ENCODE measurements at places on chromosomes 1 and 21.

DNA sequence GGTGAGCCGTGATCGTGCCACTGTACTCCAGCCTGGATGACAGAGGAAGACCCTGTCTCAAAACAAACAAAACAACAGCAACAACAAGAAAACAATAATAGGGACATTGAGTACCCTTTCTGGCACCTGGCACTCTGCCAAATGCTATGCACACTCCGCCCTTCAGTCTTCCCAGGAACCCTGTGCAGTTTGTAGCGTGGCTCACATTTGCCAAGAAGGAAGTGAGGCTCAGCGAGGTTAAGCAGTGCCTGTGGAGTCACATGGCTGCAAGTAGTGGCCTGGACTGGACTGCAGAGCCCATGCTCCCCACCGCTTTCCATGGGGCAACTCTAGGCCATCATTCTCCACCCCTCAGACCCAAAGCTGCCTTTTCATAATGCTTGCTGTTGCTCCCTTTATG, 5.3 kb upstream of the EVA1B start:
- DNase-seq, result peak; percentile 60

- no peak for DNase-seq
These were observed 23.2 kb downstream of the CACNA1S start for GRCh38 chr1:201088901-201089525.

DNA sequence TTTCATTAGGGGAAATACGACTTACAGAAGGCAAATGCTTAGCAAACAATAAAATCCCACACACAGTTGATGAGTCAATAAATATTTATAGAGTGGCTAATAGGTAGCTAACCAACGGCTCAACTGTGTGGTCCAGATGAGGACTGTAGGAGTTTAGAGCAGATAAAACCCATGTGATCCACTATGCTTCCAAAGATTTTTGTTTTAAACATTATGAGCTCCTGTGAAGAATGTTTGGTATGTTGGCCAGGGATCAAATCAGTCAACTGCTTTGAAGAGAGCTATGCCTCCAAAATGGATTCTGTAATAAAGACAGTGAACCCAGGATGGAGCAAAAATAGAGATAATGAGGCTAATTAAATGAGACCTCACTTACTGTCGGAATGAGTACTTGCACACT, 72.3 kb upstream of the COL11A1 start:
- DNase-seq, result peak; percentile 30

- DNase-seq, result no peak
These were observed 12.8 kb downstream of the CADM3 start for GRCh38 chr1:159184201-159184600.

GRCh38 chr21:31326522-31327242, 17.4 kb downstream of the TIAM1 start:
- no peak for DNase-seq

DNA sequence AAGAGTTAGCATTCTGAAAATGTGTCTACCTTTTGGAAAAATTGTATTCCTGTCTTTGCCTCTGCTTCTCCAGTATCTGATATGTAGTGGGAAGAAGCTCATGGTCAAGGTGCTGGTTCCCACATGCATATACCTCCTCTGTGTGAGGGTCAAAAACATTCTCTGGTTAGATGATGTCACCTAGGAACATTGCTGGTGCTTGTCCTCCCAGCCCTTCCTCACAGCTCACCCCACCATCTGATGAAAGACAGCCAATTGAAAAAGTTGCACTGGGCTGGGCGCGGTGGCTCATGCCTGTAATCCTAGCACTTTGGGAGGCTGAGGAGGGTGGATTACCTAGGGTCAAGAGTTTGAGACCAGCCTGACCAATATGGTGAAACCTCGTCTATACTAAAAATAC, 154.4 kb downstream of the NR5A2 start:
- DNase-seq, result no peak

DNA sequence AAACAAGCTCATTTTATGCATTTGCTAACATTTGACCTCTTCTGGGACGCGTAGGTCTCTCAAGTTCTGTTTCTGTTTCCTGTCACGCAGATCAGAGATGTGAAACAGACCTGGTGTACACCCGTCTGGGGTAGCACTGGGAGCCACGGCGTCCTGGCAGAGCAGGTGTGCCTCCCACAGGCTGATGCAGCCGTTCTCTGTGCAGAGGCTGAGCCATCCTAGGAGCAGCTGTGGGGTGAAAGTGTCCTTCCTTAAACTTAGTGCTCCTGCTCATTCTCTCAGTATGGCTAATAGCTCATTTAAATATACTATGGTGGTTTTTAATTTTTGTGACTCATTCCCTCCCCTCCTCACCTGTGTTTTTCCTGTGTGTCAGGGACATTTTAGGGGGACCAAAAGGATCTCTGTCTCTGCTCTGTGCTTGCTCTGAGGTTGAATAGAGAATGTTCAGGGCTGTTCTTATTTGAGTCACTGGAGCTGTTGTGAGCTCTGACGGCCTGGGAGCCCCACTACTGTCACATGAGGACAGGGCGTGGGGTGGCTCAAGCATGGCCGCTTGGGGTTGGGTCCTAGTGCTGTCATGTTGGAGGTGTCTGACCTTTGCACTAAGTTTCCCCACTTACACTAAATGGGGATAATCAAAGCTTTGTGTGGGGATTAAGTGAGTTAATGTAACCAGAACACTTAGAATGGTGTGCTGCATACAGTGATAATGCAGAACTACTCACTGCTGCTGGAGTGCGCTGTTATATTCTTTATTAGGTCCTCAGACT, 43.0 kb downstream of the GALNT2 start:
- DNase-seq, result no peak

Measured in LNCaP clone FGC (cell line).